Dermis blood vessel endothelial cell (primary cell): ENCODE measurements at places on chromosomes 7 and 10.

GRCh38 chr10:70368774-70369482 is 13.5 kb downstream of the LRRC20 start:
- no peak for DNase-seq

GRCh38 chr10:3067118-3067858 is at the start of gene PFKP:
Gene PFKP, plus strand, starts transcription at chr10:3067548. Its CDS starts 48 bp downstream, at chr10:3067596.
- peak; percentile 40 for DNase-seq

GRCh38 chr7:149884541-149884940 is 10.8 kb downstream of the ATP6V0E2 start:
- no peak for DNase-seq

GRCh38 chr7:33909755-33910154 is 4.4 kb downstream of the BMPER start:
- DNase-seq: no peak

DNA sequence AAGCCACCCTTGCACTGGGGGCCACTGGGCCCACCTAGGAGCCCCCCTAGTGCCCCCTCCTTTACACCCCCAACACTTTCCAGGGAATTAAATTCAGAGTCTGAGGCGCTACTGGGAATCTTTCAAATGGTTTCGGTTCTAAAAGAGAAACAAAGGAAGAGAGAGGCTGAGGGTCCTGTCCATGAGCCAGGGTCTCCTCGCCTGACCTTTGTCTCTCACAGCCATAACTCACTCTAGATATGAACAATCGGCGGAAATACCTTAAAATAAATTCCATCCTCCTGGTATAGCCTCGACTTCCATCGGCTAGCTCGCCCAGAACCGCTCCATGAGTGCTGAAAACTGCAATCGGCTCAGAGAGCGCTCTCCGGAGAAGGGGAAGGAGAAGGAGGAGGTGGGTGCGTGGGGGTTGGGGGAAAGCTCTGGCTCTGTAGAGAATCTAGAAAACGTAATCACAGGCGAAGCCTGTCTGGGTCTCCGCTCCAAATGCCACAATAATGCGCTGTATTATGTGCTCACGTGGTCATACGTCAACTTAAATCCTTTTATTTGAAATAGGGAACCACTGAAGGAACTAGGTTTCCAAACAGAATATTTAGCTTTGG is 12.6 kb downstream of the HOXA4 start:
- peak; percentile 76 for DNase-seq

DNA sequence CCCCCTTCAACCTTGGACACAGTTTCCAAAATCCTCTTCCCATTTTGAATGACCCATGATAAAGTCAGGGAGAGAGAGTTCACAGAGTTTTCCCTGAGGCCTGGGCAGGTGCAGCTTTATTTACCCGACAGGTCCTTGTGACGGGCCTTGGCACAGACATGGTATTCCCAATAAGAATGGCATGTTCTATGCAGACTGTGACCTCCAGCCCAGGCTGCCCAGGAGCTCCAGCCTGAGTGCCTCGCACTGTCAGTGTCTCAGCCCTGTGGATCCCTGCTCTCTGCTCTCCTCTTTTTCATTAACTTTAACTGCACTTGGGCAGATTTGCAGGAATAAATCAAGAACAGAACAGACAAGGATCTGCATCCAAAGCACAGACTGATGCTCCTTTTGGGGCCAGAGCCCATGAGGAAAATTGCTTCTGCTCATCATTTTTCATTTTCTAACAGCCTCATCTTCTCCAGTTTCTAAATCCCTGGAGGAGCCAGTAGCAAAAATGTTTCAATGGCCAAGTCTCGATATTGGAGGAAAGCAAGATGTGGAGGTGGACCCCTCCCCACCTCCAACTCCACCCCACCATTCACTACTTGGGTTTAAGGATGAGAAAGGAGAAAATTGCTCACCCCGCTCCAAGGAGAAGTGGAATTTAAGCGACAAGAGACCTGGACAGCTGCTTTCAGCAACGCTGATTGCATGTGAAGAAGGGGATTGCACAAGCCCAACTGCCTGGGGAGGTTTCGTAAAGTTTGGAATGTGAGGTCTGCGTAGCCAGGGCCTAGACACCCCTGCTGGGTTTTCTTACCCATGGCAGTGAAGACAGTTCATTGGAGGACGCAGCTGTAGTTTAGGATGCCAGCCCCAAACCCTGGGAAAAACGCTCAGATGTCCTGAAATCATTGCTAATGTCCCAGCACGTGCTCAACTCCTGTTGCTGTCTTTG is 225.9 kb downstream of the WDR11 start:
- DNase-seq: no peak

- DNase-seq: no peak
Measured at GRCh38 chr7:13933091-13933490, 56.4 kb downstream of the ETV1 start.

DNA sequence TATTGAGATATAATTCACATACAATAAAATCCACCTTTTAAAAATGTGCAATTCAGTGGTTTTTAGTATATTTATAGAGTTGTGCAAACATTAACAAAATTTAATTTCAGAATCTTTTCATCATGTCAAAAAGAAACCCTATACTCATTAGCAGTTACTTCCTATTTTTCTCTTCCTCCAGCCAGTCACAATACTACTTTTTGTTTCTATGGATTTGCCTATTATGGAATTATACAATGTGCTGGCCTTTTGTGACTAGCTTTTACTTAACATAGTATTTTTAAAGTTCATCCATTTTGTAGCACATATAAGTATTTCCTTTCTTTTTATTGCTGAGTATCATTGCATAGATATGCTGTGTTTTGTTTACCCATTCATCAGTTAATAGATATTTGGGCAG is 199.9 kb upstream of the IMMP2L start:
- DNase-seq: no peak

DNA sequence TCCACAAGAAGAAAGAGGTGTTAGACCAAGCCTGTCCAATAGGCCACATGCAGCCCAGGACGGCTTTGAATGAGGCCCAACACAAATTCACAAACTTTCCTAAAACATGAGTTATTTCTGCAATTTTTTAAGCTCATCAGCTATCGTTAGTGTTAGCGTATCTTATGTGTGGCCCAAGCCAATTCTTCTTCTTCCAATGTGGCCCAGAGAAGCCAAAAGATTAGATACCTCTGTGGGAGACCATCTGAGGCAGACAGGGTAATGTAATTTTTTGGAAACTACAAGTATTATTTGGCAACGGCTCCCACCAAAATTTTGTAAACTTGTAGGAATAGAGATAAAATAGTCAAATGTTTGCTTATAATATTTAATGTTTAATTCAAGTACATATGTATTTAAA is 153.8 kb downstream of the SRPK2 start:
- DNase-seq: no peak

- DNase-seq: no peak
Measured at GRCh38 chr7:20737840-20738448, 48.7 kb downstream of the SP8 start.

DNA sequence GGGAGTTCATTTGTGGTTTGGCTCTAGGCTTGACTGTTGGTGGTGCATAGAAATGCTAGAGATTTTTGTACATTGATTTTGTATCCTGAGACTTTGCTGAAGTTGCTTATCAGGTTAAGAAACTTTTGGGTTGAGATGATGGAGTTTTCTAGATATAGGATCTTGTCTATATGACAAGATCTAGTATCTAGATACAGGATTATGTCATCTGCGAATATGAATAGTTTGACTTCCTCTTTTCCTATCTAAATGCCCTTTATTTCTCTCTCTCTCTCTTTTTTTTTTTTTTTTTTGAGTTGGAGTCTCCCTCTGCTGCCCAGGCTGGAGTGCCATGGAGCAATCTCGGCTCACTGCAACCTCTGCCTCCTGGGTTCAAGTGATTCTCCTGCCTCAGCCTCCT is 62.9 kb downstream of the MGAM2 start:
- no peak for DNase-seq
